Renal cortex interstitium (tissue), 15 donors: ENCODE measurements at places on chromosomes 5 and 9.

- no peak for DNase-seq
Measured at GRCh38 chr5:157484768-157485167, 24.8 kb downstream of the NIPAL4 start.

DNA sequence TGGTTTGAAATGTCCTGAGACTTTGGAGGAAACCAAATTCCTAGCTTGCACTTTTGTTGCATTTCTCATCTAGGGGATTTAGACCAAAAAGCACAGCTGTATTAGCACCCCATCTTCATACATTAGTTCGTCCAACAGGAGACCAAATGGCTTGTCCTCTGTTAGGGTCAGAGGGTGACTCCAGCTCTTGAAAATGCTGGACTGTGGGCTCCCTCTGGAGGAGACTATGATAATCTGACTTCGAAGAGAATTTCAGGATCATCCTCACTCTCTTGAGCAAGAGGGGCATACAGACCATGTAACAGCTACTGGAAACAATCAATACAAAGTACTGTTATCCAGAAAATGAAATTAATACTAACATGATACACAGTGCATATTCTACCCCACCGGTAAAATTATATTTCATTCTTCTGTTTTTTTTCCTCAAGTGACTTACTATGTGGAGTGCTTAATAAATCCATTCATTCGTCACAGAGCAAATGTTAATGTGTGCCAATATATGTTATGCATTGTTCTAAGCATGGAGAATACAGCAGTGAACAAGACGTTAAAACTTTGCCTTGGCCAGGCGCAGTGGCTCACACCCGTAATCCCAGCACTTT, 63.7 kb upstream of the PPP2CA start:
- peak; percentile 67 for DNase-seq

- peak; percentile 68 for DNase-seq
Measured at GRCh38 chr9:19456996-19457692, 48.3 kb downstream of the ACER2 start.

DNA sequence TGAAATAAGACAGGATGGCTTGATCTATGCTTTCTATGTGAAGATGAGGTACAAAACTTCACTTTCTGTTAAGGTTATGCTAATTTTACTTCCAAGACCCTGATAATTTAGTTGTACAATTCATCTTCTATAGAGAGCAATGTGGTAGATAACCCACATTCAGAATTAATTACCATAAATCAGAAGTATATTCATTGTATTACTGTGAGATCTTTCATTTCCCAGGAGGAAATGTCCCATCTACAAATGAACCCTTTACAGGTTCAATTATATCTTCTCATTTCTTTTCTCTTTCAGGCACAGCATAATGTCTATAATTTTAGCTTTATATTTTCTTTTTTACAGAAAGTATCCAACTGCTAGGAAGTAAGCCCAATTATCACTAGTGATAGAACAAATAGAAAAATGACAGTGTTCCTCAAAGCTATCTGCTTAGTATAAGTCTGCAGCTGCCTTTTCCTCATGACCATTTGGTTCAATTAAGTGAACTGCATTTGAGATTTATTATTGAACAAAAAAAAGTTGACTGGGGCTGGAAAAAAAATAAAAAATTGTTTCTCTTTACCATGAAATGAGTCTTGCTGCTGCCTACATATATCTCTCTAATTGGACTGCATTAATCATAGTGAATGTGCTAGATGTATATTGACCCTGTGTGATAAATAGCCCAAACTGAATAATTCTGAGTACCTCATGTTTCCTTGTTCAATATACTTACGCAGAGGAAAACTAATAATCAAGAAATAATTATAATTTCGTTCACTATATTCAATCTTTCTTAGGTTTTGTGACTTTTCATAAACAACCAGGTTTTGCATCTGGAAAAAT, 1329.4 kb downstream of the PTPRD start:
- no peak for DNase-seq

GRCh38 chr5:128667751-128668150, 129.7 kb upstream of the FBN2 start:
- no peak for DNase-seq
